ENCODE measurements at places on chromosomes 5 and 9. TPM values are rescaled to one million over a fixed set of nuclear protein-coding genes. Genes with fewer than 3 reads are reported as not detected.

Gene MFAP3
- 31.1 TPM for total RNA-seq

- no peak for DNase-seq
These were observed 48.7 kb downstream of the TIMD4 start for GRCh38 chr5:156914371-156914737.

GRCh38 chr9:101055516-101055915, 27.0 kb downstream of the PLPPR1 start:
- DNase-seq = no peak

- DNase-seq = no peak
These were observed 19.5 kb downstream of the C5orf52 start for GRCh38 chr5:157690690-157691433.

- no peak for DNase-seq
These were observed 117.0 kb downstream of the PIK3R1 start for GRCh38 chr5:68332556-68332955.

Gene RNF208
- 5.8 TPM for total RNA-seq

Gene SPAAR
- total RNA-seq = 11.9 TPM

Gene GARIN3
- not detected for total RNA-seq

DNA sequence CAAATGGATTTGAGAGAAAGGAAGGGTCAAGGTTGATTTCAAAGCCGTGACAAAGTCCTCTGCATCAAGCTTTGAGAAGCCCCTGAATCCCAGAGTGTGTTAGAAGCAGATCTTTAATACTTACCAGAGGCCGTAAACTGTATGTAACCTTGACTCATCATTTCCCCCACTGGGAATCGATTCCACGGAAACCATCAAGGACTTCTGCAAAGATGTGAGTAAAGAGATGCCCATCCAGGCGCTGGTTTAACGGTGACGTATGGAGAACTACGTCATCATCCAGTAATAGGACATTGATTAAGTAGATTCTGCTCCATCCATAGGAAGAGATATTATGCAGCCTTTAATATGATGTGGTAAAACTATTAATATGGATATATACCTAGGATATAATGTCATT, 1.6 kb downstream of the RNF183 start:
- no peak for DNase-seq

DNA sequence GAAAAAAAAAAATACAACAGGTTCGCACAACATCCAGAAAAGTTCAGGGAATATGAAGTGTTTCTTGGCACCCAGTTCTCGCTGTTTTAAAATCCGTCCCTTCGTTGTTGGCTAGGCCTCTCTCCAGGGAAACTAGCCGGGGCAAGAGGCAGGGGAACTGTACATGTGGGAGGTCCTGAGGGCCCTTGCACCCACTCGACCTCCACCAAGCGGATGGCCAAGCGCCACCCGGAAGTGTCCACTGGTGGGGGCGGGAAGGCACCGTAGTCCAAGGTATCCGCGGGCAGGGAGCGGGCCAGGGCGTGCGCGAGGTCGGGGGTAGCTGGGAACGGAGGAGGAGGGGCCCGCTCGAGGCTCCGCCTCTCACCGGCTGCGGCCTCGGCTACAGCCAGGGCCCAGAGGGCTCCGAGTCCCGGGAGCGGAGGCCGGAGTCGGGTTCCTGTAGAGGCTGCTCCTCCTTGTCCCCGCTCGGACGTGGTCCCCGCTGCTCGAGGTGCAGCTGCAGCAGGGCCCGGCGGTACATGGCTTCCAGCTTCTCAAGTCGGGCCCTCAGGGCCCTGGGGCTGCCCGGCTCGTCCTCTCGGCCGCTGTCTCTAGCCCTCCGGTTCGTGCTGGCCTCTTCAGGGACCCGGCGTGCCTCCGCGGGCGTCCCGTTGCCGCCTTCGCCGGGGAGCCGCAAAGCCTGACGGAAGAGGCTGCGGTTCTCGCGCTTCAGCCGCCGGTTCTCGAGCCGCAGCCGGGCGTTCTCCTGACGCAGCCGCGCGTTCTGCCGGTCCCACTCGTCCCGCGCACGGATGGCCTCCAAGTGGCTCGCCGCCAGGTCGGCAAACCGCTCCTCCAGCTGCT, 720 bp downstream of the TUSC1 start:
- peak; percentile 93 for DNase-seq

DNA sequence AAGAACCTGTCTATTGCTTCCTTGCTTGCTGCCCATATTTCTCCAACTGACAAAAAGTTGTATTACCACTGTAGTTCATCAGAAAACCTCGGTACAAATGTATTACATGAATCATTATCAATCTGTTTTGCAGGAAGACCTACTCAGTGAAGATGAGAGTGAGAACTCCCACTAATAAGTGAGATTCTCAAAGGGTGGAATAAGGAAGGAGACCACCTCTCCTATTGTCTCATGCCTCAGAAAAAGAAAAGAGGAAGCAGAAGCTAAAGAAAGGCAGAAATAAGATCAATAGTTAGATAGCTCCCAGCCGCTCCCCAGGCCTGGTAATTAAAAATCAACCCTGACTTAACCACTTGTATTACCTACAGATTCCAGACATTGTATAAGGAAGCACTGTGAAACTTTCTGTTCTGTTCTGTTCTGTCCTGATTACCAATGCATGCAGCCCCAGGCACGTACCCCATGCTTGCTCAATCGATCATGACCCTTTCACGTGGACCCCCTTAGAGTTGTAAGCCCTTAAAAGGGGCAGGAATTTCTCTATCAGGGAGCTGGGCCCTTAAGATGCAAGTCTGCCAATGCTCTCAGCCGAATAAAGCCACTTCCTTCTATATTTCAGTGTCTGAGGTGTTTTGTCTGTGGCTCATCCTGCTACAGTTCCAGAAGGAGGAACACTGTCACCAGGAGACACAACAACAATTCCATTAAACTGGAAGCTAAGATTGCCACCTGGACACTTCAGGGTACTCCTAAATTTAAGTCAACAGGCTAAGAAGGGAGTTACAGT, 152.5 kb upstream of the COX7C start:
- DNase-seq = no peak

Gene RABEPK
- total RNA-seq = 12.3 TPM

- no peak for DNase-seq
These were observed 128.5 kb upstream of the FAM174A start for GRCh38 chr5:100406640-100407039.
